ENCODE measurements at places on chromosomes 2 and 18.

GRCh38 chr2:37856101-37856751 lies 68.9 kb upstream of the RMDN2 start:
- no peak for DNase-seq

DNA sequence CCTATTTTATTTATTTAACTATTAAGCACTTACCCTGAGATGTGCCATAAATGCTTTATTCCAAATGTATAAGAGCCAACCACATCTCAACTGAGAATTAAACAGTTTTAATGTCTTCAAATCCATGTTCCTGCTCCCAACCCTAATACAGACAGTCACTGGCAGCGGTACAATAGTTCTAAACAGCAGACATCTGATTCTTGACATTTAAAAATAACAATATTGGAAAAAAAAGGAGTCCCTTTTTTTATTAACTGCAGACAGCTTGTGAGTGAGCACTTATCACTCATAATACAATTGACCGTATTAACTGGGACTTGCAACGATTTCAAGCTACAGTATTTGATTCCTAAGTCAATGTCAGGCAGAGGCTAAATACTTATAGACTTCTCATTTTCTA lies 424.6 kb downstream of the TGIF1 start:
- no peak for DNase-seq

DNA sequence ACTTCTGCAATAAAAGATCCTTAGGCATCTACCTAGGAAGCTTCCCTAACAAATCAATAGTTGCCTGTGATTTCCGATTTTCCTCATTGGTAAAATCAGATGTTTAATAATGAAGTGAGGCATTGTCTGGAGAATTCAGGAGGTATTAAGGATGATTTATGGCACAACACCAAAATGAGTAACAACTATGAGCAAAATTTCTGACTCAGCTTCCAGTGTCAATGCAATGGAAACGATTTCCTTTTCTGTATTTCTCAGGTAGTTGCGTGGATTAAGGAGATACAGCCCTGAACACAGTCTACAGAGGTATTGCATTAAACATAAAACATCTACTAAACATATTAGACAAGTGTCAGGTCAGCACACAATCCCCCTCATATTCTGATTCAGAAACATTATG lies 99.5 kb downstream of the EPB41L3 start:
- no peak for DNase-seq

DNA sequence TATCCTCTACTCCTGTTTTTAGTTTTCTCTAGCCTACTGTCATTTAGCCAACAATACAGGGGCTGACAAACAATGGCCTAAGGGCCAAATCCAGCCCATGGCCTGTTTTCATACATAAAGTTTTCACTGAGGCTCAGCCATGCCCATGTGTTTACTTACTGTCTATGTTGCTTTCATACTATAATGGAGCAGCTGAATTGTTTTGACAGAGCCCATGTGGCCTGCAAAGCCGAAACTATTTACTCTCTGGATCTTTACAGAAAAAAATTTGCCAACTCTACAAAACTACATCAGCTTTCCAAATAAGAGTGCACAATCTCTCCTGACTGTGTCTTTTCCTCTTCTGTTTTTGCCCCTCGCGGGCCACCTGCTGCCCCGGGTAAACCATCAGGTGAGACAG lies 24.0 kb downstream of the LGALSL start:
- DNase-seq: no peak

DNA sequence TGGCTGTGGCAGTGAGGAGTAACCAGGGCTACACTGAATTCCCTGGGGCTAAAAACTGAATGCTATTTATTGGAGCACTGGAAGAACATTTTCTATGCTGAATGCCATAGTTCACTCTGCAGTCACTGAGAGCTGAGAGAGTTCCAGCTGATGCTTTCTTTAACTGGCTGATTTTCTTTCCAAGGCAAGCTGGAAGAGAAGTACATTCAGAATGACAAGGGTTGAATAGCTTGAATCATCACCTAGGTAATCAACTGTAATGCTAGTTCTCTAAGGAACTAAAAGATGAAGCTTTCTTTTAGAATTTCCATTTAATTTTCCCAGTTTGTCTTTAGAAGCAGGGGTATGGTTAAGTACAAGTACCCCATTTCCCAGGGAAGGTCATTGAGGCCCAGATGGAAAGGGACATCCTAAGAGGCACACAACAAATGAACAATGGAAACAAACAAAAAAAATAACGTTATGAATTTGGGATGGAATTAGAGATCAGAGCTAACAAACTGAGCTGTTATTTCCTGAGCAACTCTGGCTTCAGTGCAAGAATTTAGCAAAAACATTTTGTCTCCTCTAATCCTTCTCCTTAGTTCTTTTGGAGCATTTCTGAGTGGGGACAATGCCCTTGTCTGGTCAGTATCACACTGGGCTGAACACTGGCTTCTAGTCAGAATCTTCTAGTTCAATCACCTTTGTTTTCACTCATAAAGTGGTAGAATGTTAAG lies 132.8 kb upstream of the REG3A start:
- DNase-seq: no peak

- no peak for DNase-seq
These were observed 211.7 kb upstream of the REV1 start for GRCh38 chr2:99701503-99701902.

- no peak for DNase-seq
These were observed 474.1 kb downstream of the IRS1 start for GRCh38 chr2:226325526-226325925.

- peak; percentile 19 for DNase-seq
These were observed 44.9 kb upstream of the SALL3 start for GRCh38 chr18:78934551-78935225.

DNA sequence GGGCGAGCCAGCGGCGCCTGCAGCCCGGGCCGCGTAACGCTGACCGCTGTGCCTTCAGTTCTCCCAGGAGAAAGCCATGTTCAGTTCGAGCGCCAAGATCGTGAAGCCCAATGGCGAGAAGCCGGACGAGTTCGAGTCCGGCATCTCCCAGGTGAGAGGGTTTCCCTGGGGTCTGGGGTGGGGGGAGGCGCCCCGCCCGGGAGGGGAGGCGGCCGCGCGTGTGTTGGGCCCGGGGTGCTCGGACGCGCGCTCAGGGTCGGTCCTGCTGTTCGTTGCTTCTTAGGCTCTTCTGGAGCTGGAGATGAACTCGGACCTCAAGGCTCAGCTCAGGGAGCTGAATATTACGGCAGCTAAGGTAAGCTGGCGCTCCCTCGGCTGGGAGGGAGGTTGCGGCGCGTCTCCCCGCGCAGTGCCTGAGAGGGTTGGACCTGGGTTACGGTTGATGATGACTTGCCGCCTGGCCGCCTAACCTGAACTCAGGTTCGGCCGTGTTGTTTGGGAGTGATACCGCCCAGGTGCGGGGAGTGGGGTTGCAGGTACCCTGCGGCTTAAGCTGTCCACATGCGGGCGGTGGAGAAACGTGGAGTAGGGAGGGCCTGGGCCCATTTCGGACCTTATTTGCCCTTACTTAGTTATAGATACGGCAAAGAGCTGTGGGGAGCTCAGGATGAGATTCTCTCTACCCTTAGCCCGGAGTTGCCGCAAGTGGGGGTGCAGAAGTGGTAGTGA lies 638 bp downstream of the RPS7 start:
- peak; percentile 76 for DNase-seq

DNA sequence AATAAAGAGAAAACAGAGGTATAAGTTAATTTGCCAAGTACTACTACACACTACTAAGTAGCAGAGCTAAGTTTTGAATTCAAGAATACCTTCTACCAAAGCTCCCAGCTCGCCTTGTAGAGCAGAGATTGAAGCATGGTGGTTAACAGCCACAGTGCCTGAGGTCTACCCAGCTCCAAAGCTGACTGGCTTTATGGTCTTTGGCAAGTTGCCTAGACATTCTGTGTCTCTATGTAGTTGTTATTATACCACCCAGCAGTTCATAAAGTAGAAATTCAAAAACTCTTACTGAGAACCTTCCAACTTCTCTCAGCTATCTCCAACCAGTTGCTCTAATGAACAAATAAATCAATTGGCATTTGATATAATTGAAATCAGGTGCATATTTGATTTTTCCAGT lies 87.8 kb downstream of the PDE11A start:
- DNase-seq: no peak

DNA sequence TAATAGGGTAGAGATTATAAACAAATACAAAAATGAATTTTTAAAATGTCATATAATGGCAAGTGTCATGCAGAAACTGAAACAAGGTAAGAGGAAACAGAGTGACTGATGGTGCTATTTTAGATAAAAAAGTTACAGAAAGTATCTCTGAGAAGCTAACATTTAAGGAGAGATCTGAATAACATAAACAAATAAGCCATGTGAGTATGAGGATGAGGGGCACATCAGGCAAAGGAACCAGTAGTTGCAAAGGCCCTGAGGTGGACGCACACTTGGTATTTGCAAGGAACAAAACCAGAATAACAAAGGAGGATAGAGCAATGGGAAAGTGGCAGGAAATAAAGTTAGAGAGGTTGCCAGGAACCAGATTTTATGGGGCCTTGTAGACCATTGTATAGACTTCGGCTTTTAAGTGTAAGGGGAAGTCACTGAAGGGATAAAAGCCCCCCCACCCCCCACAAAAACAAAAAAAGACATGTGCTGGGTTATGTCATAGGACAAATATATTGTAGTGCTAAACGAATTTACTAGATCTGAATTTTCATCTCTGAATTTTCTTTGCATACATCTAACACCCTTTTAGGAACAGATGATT lies 159.2 kb downstream of the DTNB start:
- no peak for DNase-seq

GRCh38 chr2:10520926-10521325 lies 72.8 kb upstream of the ODC1 start:
- peak; percentile 36 for DNase-seq

DNA sequence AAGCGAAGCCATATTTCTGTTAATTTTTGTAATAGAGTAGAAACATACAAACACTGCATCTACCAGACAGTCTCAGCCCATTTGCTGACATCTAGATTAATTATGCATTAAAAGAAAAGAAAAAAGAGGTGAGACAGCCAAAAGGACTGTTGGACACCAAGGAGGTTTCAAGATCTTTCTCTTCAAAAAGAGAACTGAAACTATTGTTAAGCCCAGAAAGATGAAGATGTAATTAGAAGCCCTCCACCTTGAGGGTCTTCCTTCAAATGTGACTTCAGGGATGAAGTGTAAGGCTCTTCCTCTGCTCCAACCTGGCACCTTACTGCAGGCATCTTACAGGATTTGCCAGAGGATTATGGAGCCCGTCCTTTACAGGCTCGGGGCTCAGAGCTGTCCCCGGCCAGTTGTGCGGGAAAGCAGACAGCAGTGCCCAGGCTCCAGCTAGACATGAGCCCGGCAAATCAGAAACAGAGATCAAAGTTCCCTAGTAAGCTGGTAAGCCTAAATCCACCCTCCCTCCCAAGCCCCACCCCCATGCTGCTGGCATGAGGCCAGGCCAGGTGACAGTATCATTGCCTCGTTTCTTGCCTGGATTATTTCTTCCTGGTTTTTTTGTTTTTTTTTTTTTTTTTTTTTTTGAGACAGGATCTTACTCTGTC lies 38.9 kb downstream of the ADI1 start:
- DNase-seq: no peak

GRCh38 chr2:185522472-185522871 lies 216.1 kb upstream of the FSIP2 start:
- no peak for DNase-seq

GRCh38 chr2:241762933-241763369 lies 13.7 kb upstream of the GAL3ST2 start:
- DNase-seq: peak; percentile 82

GRCh38 chr2:181621779-181622490 lies 35.0 kb downstream of the CERKL start:
- DNase-seq: no peak

- no peak for DNase-seq
These were observed 213.4 kb downstream of the CDH20 start for GRCh38 chr18:61546590-61546989.

- no peak for DNase-seq
These were observed 131.7 kb downstream of the NRP2 start for GRCh38 chr2:205814039-205814364.

GRCh38 chr2:152097801-152098495 lies 896 bp downstream of the CACNB4 start:
- no peak for DNase-seq

GRCh38 chr2:99261242-99261641 lies 5.8 kb upstream of the LYG2 start:
- no peak for DNase-seq

DNA sequence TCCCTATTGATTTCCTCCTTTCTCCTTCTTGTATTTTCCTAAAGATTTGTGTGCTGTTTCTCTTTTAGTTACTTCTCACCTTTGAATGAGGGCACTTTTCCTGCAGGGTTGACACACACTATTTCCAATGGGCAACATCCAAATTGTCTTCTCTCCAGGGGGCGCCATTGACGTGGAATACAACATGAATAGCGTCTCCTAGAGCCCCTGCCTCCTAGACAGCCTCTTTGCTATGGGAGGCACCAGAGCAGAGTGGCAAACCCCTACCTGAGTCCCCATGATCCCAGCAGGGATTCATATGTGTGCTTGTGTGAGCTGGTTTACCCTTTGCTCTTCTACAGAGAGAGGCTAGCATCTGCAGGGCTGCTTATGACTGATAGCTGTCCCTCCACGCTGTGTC lies 61.3 kb upstream of the ITSN2 start:
- DNase-seq: peak; percentile 80

GRCh38 chr2:157672129-157672528 lies 43.5 kb upstream of the ACVR1C start:
- DNase-seq: no peak

DNA sequence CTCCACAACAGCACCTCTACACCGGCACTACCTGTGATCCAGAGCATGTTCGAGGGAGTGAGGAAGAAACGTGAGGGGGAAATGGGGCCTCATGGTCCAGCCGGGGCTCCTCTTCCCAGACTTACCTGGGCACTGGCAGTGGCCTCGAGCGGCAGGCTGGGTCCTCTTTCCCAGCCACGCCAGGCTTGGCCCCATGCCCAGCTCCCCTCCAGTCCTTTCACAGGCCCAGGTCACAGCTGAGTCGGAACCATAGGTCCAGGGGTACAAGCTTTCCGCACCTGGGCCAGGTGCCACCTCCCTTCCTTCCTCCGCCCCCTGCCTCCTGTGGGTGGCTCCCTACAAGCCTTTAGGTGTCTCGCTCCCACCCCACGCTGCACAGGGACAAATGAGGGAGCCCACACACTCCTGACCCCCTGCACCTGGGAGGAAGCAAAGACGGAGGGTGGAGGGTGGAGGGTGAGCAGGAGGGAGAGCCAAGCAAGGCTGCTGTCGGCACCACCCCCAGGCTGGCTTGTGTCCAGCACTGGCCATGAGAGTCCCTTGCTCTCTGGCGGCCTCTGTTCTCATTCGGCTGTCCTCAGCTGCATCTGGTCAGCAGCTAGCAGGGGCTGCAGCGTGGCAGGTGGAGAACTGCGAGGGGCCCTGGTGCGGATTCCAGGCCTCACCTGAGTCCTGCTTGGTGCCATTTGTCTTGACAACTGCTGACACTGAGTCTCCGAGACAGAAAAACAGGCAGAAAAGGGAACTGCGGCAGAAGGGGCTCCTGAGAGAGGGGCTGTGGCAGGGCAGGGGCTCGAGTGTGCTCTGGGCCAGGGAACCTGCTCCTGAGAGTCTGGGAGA lies 26.8 kb downstream of the ADRA2B start:
- DNase-seq: peak; percentile 51

DNA sequence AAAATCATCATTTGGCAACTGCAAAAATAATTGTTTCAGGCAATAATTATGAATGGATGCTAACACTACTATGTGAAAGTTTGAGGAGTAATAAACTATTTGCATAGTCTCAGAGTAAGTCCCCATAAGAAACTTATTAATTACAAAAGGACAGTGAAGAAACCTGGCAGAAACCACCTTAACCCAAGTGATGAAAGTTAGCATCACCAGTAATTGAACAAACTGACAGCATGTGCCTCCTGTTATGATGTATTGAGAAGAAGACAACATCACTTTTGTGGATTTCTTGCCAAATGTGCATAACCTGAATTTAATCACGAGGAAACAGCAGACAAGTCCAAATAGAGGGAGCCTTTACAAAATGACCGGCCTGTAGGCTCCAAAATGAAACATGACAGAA lies 183.3 kb upstream of the SP5 start:
- DNase-seq: no peak

All from activated effector memory CD4-positive, alpha-beta T cell treated with anti-CD3 and anti-CD28 coated beads, Interleukin-2, amount 50 U/mL, for 16 hours (primary cell).